ENCODE measurements at places on chromosomes 7 and 10.

- DNase-seq: no peak
Measured at GRCh38 chr7:119026391-119026790, 801.9 kb downstream of the ANKRD7 start.

- no peak for DNase-seq
Measured at GRCh38 chr10:14071956-14072355, 258.8 kb downstream of the FRMD4A start.

- no peak for DNase-seq
Measured at GRCh38 chr7:143355450-143356385, 6.8 kb downstream of the FAM131B start.

GRCh38 chr10:25175527-25176420 is 973 bp downstream of the GPR158 start:
- DNase-seq: peak; percentile 3

DNA sequence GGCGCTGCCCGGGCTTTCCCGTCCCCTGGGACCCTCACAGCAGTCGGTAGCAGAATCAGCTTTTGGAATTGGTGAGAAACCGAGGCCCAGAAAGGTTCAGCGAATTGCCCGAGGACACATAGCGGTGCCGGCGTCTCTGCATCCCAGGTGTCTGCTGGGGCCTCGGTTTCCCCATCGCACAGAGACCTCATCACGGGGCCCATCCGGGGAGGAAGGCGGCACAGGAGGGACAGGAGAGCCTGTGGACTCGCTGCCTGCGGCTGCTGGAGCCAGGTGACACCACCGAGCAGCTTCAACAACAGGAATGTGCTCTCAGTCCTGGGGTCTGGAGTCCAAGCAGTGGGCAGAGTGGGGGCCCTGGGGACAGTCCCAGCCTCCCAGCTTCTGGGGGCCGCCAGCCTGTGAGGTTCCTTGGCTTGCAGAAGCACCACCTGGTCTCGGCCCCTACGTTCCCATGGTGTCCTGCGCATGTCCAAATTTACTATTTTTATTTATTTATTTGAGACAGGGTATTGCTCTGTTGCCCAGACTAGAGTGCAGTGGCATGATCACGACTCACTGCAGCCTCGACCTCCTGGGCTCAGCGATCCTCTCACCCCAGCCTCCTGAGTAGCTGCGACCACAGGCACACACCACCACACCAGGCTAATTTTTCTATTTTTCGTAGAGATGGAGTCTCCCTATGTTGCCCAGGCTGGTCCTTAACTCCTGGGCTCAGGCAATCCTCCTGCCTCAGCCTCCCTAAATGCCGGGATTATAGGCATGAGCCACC is 539 bp upstream of the COX19 start:
- DNase-seq: no peak

DNA sequence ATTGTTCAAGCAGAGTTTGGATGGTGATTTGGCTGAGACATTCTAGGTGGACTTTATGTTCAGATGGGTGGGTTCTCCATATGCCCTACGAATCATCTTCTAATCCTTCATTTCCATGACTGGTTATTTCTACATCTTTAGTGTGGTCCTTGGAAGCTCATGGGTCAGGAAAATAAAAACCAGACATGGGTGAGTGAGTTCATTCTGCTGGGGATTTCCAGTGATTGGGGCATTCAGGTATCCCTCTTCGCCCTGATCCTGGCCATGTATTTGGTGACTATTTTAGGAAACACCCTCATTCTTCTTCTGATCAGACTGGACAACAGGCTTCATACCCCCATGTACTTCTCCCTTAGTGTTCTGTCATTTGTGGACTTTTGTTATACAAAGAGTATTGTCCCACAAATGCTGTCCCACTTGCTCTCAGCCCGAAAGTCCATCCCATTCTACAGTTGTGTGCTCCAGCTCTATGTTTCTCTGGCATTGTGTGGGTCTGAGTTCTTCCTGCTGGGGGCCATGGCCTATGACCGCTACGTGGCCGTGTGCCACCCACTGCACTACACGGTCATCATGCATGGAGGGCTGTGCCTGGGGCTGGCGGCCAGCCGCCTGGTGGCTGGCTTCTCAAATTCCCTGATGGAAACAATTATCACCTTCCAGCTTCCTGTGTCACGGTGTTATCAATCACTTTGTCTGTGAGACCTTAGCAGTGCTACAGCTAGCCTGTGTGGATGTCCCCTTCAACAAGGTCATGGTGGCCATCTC is 19.2 kb upstream of the OR6B1 start:
- DNase-seq: no peak

DNA sequence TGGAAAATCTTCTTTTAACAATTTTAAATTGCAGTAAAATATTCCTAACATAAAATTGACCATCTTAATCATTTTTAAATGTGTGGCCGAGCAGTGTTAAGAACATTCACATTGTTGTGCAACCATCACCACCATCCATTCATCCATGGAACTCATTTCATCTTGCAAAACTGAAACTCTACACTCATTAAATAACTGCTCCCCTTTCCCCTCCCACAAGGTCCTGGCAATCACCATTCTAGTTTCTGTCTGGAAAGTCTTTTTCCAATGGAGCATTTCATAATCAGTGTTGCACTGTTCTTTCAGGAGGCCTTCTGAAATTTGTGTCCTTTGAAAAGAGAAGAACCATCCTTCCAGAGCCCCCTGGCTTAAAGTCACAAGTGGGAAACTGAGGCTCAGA is 233.1 kb downstream of the PLXNA4 start:
- no peak for DNase-seq

GRCh38 chr7:43721193-43721806 is 8.0 kb downstream of the COA1 start:
- peak; percentile 81 for DNase-seq

DNA sequence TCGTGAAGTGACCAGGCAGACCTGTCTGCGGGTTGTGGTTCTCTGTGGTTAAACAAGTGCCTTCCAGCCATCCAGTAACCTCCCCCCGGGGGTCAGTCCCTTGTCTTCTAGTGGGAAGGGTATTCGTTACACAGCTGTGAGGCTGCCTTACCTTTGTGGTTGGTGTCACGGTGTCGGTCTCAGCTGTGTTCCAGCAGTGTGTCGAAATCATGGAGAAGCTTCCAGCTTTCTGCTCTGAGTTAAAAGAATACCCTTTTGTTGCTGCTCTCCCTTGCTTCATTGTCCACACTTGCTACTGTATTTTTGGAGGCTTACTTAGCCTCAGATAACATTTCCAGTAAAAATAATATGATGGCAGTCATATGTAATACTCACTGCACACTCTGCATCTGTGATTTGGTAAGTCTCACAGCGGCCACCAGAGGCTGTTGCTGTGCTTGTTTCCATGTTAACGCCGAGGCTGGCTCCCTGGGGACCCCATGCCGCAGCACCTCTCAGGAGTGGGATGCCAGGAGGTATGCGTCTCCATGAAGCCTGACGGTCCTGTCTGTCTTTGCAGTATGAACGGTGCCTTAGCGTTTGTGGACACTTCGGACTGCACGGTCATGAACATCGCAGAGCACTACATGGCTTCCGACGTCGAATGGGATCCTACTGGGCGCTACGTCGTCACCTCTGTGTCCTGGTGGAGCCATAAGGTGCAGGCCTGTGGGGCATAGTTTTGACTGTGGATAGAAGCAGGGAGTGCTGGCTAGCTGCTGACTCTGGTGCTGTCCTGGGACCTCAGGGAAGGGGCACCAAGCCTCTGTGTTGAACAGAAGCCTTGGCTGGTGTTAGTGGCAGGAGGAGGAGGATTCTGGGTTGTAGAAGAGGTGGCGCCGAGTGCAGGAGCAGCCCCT is 20.5 kb downstream of the EIF3B start:
- DNase-seq: no peak

- DNase-seq: no peak
Measured at GRCh38 chr10:9828110-9828509, 1189.6 kb upstream of the CELF2 start.

DNA sequence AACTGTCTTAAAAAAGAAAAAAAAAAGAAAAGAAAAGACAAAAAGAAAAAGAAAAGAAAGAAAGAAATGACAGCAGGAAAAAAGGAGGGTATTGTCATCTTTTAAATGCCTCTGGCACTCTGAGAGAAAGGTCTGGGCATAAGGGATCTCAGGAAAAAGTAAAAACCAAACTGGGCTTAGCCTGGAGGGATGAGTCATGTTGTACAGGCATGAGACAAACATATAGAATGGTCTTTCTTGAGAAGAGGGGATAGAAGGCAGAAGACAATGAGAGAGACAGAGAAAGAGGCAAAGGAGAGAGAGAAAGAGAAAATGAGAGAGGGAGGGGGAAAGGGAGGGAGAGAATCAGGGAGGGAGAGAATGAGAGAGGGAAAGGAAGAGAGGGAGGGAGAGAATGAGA is 32.3 kb upstream of the KCNMA1 start:
- DNase-seq: peak; percentile 53

DNA sequence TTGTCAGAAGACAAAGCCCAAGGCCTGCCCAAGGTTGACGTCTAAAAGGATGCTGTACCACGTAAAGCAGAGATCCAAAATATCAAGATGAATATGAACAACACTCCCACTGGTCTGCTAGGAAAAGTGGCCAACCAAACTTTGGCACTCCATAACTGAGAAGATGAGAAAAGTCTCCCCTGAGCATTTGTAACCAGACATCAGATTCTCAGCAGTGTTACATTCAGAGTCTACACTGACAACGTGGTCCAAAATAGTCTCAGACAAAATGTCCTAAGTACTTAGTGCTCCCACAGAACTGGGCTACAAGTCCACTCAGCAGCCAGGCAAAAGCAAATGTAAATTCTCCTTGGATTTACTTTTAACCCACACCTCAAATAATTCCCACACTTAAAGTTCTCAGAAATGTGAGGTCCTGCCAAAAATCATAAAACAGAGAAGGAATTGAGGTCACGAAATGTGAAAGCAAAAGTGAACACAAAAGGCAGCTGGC is 185.1 kb upstream of the NOBOX start:
- no peak for DNase-seq

DNA sequence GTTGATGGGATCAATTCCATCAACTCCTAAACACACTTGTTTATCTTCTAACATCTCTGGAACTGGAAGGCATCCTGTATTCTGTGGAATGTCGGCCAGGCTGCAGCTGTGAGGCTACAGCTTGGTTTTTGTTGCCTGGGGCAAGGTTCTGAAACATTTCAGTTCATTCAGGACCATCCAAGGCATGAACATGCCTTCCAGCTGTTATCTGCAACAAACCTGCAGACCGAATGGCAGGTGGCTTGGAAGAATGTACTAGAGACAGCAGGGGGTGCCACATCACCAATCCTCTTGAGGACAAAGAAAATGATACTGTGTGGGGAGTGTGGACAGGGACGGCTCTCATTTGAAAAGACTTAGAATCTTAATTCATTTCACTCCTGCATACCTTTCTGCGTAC is 12.4 kb downstream of the PAPOLB start:
- DNase-seq: peak; percentile 24

- no peak for DNase-seq
Measured at GRCh38 chr10:20041931-20042330, 225.7 kb downstream of the PLXDC2 start.

DNA sequence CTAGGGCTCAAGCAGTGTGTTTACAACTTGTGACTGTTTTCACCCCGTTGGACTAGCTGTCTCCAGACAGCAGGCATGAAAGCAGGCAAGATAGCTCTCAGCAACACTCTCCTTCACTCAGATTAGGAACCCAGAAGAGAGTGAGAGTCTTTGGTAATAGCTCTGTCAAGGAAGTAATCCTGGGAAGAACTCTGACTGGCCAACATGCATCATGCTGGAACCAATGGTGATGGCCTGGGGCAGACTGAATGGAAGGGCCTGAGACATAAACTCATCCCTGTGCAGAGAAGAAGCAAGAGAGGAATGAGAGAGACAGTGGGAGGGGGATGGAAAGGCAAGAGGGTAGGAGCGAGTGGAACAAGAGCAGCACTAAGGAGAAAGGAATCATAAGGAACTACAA is 48.9 kb downstream of the AKR1D1 start:
- no peak for DNase-seq

DNA sequence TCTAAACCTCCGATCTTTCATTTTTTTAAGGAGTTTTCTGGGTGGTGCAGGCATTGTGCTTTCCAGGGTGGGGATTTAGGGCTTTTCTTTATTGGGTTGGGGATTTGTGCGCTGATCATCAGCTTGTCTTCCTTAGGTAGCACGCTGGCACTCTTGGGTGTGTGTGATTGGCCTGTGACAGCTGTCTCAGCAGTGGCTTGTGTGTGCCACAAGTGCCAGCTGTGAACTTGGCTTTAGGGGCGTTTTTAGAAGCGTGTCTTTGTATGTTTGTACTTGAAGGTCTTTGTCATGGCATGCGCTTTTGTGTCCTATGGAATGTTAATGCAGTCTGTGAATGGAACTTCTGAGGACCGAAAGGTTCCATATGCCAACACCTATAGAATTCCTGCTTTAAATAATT is 788 bp downstream of the AKAP9 start:
- DNase-seq: no peak

- DNase-seq: peak; percentile 14
Measured at GRCh38 chr10:59708816-59709394, 745 bp downstream of the SLC16A9 start.

- DNase-seq: no peak
Measured at GRCh38 chr10:131169146-131169545, 142.4 kb downstream of the TCERG1L start.

- DNase-seq: no peak
Measured at GRCh38 chr7:16774986-16775385, 21.4 kb downstream of the TSPAN13 start.

- no peak for DNase-seq
Measured at GRCh38 chr10:111077785-111078504, 1.1 kb downstream of the ADRA2A start.

- no peak for DNase-seq
Measured at GRCh38 chr7:13449460-13449859, 540.0 kb downstream of the ETV1 start.

- DNase-seq: no peak
Measured at GRCh38 chr7:28497009-28497408, 84.7 kb downstream of the CREB5 start.

DNA sequence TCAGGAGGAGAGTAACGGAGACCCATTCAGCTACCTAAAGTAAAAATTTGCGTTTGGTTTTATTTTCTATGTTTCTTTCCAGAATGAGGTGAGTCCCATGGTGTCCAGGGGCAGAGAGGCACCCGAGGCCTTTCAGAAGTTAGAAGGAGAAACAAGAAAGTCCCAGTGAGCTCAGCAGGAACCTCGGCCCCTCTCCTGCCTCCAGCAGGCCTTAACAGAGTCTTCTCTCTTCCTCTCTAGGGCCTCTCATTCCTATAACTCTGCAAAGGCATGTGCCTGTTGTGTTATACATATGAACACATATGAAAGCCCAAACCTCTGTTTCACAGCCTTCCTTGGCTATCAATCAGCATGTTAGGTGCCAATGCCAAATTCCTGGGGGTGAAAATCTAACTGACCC is 20.8 kb upstream of the IKZF1 start:
- DNase-seq: no peak

- DNase-seq: no peak
Measured at GRCh38 chr10:26799342-26799741, 61.4 kb downstream of the ABI1 start.

DNA sequence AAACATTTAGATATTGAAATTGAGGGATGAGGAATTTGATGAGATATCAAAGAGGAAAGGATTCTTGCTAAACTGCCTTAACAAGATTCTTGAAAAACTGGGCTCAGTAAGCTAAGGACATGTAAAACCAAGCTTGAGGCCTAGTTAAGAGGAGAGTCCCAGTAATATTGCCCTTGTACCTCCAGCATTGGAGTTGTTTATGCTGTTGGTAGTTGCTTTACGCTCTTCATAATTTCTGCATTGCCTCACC is 156.1 kb upstream of the TRIM24 start:
- no peak for DNase-seq

Measured in foreskin fibroblast (primary cell).